COR-L47 (cell line): ENCODE measurements at places on chromosomes 3 and 15.
A peak's percentile ranks its signal among the peaks of the same experiment; 100 is the strongest.

- DNase-seq: no peak
These were observed 463.6 kb upstream of the MDFIC2 start for GRCh38 chr3:70776081-70776480.

- DNase-seq: no peak
These were observed 40.8 kb upstream of the CD47 start for GRCh38 chr3:108131475-108132134.

- DNase-seq: no peak
These were observed 32.9 kb downstream of the SEMA6D start for GRCh38 chr15:47750030-47750739.

GRCh38 chr3:159782724-159783421 lies 205.8 kb upstream of the IL12A start:
- peak; percentile 80 for DNase-seq

DNA sequence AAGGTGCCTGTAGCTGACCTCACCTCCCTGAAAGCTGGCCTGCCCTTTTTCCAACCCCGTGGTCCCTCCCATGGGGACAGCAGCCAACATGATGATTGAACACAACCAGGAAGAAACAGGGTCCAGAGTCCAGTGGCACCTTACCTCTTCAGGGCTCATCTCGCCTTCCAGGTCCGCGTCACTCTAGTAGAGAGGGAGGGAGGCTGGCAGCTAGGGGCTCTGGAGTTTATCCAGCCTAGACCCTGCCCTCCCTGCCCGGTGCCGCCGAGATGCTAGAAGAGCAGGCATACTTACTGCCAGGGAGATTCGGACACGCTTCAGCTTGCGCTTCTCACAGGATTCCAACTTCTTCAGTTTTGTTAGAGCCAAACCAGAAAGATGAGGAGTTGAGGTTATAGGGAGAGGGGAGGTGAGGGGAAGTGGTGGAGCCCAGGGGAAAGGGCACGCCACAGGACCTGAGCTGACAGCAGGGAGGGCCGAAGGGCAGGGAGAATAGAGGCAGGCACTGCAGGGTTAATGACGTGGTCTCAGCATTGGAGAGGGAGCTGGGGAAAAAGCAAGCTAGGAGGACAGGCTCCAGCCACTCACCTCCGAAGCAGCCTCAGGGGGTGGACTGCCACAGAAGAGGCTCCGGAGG lies 9.1 kb downstream of the CLCN2 start:
- DNase-seq: no peak

- DNase-seq: no peak
These were observed 28.2 kb downstream of the CPOX start for GRCh38 chr3:98565237-98565643.

- no peak for DNase-seq
These were observed 295.0 kb upstream of the RORA start for GRCh38 chr15:61524086-61524485.

GRCh38 chr3:17967111-17967510 lies 224.7 kb upstream of the TBC1D5 start:
- no peak for DNase-seq

GRCh38 chr15:29054171-29055045 lies 168.6 kb downstream of the APBA2 start:
- no peak for DNase-seq

GRCh38 chr15:78315686-78316282 lies 16.4 kb upstream of the SKIC8 start:
- DNase-seq: peak; percentile 54

GRCh38 chr3:157667493-157667892 lies 164.3 kb upstream of the VEPH1 start:
- no peak for DNase-seq

- no peak for DNase-seq
These were observed 391.1 kb upstream of the MDFIC2 start for GRCh38 chr3:70703305-70704102.

- DNase-seq: no peak
These were observed 61.6 kb upstream of the STAC start for GRCh38 chr3:36318621-36319200.

GRCh38 chr3:28743831-28744230 lies 395.2 kb upstream of the AZI2 start:
- peak; percentile 25 for DNase-seq

DNA sequence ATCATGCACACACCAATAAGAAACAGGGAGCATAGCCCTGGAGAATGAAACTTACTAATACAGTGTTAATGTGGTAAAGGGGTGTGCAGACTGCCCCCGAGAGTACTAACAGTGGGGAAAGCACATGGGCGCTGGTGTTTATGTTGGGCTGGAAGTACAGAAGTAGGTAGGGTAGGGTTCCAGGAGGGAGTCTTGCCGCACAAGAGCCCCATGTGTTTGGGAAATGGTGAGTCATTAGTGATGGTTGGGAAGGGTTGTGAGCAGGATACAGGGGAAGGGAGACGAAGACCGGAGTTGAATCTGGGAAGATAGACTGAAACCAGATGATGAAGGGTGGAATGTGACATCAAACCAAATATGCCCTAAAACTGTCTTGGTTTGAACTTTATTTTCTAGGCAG lies 117.1 kb downstream of the THSD4 start:
- no peak for DNase-seq

GRCh38 chr15:39454189-39454986 lies 126.5 kb upstream of the THBS1 start:
- no peak for DNase-seq

- DNase-seq: no peak
These were observed 43.0 kb downstream of the TP53BP1 start for GRCh38 chr15:43449981-43450380.

- DNase-seq: no peak
These were observed 22.3 kb upstream of the ALDH1L1 start for GRCh38 chr3:126202680-126203079.

GRCh38 chr3:33062866-33063265 lies 34.1 kb downstream of the GLB1 start:
- no peak for DNase-seq

DNA sequence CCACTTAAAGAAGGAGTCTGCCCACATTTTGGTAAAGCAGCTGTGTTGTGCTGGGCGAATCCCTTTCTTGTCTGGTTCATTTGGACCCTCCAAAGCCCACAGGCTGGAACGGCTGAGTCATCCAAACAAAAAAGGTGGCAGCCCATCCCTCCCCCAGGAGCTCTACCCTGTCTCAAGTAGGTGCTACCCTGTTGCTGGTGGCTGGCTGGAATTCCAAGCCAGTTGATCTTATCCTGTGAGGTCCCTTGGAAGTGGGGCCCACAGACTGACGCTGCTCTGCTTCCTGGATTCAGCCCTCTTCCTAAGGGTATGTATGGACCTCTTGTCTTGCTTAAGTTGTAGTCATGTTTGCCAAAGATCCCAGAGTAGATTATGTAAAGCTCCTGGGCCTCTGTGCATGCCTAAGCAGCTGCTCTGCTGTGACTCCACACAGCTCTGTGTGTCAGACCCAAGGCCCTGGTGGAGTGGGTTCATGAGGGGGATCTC lies 44.5 kb downstream of the CCR1 start:
- DNase-seq: no peak

DNA sequence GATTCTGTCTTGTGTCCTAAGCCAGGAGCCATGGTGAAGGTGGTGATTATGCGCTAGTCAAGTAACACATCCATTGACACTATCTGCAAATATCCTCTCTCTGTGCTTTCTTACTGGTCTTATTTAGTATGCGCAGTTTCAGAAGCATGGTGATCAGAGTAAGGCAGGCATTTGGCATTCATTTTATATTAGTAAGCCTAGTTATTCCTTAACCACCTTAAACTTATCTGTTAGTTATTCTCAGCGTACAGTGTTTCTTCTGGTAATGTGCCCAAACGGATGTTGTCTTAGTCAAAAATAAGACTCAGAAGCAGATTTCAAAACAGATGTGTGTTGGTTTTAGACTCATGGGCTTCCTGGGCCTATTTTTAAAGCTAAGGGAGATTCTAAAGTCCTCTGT lies 329.2 kb downstream of the GRM7 start:
- DNase-seq: no peak

GRCh38 chr15:43872416-43873020 lies 45.7 kb downstream of the WDR76 start:
- peak; percentile 59 for DNase-seq

GRCh38 chr3:115359536-115359935 lies 212.4 kb upstream of the ZBTB20 start:
- DNase-seq: no peak

GRCh38 chr3:121998030-121998580 lies 23.9 kb downstream of the ILDR1 start:
- DNase-seq: no peak

GRCh38 chr3:67798412-67798811 lies 144.0 kb upstream of the SUCLG2 start:
- no peak for DNase-seq

GRCh38 chr3:177629276-177629675 lies 432.0 kb upstream of the TBL1XR1 start:
- no peak for DNase-seq

DNA sequence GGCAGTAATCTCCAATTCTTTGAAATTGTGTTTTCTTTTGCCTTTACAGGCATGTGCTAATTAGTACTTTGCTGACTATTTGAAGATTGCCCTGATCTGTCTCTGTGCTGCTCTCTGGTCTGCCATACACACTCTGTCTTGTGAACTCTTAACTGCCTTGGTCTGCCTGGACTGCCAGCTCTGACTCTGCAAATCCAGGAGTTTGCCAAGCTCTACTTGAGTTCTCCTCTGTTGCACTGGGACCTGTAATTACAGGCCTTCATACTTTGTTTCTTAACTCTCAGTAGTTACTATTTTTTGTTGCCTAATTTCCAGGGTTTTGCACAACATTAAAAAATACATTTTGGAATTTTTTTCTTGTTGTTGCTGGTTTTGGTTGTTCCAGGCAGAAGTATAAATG lies 155.0 kb downstream of the RSRC1 start:
- DNase-seq: no peak

- no peak for DNase-seq
These were observed 39.3 kb downstream of the NMNAT3 start for GRCh38 chr3:139638518-139638917.

DNA sequence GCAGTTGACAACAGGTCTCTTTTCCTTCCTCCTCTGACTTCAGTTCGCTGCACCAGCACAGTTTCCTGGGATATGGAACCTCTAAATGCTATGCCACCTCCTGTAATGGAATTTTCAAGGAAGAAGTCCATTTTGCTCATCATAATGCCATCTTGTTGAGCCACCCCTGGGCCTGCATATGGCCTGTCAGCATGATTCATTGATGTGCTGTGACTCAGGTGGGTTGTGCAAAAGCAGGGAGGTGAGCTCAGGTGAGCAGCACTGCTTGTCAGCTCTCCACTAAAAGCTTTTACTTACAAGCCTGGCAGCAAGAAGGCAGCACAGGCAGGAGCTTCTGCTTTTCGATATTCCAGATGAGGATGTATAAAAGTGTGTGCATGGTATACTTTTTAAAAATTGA lies 247.1 kb upstream of the LMCD1 start:
- no peak for DNase-seq

DNA sequence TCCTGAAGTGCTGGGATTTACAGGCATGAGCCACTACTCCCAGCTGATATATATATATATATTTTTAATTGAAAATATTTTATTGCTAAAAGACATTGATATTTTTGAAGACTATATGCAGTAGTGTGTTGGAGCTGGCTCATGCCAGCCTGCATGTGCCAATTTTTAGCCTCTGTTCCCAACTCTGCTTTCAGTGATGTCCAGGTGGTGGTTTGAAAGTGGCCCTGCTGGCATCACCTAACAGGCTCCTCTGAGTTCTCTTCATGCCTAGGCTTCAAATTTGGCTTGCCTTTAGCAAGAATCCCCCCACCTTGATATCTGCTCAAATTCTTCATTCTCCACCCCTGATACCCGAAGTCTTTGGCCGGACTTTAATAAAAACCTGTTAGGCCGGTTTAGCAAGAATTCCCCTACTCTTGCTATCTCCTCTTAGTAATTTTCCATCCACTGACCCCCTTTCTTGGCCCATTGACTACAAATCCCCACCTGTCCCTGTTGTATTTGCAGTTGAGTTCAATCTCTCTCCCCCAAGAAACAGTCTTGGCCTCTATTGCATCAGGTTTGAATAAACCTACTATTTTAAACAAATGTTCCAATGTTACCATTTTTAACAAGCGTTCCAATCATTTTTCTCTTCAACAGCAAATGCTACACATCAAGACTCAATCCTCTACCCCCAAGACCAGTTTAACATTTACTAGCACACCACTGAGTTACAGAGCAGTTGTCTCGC lies 23.9 kb upstream of the CTSH start:
- no peak for DNase-seq

DNA sequence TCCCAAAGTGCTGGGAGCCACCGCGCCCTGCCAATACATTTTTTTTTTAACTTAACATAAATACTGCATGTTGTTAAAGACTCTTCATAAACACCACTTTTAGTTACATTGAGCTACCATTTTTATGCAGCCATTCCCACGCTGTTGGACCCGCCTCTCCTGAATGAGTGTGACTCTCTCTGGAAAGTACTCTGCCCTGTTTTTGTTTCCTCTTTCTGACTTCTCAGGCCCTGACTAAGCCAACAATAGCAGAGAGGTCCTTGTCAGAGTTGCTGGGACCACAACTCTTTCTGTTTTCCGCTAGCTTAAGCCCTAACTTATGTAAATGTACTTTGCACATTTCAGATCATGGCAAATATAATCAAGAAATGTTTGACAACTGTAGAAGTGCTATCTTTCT lies 35.2 kb downstream of the PARP15 start:
- DNase-seq: no peak

DNA sequence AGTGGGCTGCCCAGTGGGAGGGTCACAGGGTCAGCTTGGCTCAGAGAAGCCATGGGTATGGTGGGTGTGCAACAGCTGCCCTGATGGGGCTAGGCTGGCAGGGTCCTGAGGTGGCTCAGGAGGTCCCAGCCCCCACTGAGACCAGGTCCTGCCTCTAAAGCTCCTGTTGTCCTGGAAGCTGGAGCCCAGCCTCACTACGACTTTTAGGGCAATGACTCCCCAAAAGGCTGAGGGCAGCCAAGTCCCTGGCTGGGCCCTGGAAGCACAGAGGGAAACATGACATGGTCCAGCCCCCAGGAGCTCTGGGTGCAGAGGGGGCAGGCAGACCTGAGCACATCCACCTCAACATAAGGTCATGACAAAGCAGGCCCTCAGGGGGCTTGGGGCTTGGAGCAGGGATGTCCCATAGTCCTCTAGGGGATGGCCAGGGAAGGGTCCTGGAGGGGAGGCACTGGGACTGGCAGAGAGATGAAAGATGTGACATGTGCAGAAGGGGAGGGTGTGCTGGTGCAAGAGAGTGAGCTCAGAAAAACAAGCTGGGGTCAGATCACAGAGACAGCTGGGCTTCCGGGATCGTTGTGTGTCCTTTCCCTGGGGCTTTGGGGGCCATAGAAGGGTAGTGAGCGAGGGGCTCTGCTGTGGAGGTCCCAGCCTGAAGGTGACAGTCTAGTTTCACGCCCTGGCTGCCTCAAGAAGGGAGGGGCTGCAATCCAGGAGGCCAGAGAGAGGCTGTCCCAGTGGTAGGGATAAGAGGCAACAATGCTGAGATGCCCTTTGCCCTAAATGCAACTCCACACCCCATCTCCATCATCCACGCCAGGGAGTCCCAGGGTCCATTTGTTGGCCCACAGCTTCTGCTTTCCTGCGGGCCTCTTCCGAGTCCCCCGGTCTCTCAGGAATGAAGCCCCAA lies 639 bp upstream of the ITIH3 start:
- no peak for DNase-seq

- DNase-seq: no peak
These were observed at the start of gene CLEC3B for GRCh38 chr3:45026038-45026437. CLEC3B (plus strand) TSS chr3:45026303; CDS start chr3:45026363, 60 bp downstream.
